ENCODE measurements at places on chromosomes 12 and 14. TPM values are rescaled to one million over a fixed set of nuclear protein-coding genes. Genes with fewer than 3 reads are reported as not detected.

DNA sequence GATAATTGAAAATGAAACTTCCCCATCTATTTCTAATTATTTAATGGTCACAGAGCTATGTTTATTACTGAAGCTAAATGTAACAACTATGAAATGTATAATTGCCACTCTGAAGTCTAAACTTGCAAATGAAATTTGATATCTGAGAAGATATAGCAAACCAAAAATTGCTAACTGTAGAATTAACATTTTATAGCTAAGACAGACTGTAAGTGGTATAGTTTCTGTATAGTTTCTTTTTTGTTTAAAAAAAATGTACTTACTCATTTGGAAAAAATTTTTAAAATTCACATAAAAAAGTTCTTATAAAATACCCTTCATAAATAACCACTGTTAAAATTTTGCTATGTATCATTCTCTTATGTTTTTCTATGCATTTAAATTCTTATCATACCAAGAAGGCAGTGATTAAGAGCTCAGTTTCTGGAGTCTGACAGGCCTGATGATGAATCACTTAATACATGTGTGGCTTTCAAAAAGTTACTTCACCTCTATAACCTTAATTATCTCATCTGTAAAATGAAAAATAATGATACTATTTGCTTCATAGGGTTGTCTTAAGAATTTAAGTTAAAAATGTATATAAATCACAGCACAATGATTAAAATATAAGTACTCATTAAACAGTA lies 214.7 kb upstream of the GARIN2 start:
- H3K4me1 ChIP-seq = no peaks in the 10 kb centered on the region
- no peaks in the 10 kb centered on the region for H3K27me3 ChIP-seq
- no peak for DNase-seq
- H3K27ac ChIP-seq = no peak overlapping the region

DNA sequence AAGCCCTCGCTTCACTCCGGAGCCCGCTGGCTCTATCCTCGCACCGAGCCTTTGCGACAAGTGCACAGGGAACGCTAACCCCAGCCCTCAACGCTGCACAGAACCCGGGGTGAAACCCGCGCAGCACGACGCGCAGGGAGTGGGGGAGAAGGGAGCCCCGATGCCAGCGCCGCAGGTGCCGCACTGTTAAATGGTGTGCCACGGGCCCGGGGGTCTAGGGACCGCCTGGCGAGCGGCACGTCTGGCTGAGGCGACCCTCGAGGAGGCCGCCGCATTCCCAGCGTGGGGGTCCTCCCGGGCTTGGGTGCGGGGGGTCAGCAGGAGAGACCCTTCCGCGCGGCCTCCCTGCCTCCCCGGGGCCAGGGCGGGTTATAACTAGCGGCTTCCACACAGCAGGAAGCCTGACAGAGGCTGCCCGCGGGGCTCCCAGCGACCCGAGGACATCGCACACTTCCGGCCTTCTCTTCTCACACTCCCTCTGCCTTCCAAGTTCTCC lies 23.8 kb upstream of the LRTM2 start:
- H3K36me3 ChIP-seq = no peaks in the 10 kb centered on the region
- peaks cover 15% of the 10 kb centered on the region for H3K4me1 ChIP-seq
- H3K27me3 ChIP-seq = no peaks in the 10 kb centered on the region

- H3K4me1 ChIP-seq = no peaks in the 10 kb centered on the region
- H3K27me3 ChIP-seq = no peaks in the 10 kb centered on the region
- no peaks in the 10 kb centered on the region for H3K36me3 ChIP-seq
- H3K27ac ChIP-seq = no peak overlapping the region
- no peak overlapping the region for H3K4me3 ChIP-seq
- no peak for DNase-seq
These were observed 36.7 kb upstream of the NKX2-8 start for GRCh38 chr14:36619131-36619530.

DNA sequence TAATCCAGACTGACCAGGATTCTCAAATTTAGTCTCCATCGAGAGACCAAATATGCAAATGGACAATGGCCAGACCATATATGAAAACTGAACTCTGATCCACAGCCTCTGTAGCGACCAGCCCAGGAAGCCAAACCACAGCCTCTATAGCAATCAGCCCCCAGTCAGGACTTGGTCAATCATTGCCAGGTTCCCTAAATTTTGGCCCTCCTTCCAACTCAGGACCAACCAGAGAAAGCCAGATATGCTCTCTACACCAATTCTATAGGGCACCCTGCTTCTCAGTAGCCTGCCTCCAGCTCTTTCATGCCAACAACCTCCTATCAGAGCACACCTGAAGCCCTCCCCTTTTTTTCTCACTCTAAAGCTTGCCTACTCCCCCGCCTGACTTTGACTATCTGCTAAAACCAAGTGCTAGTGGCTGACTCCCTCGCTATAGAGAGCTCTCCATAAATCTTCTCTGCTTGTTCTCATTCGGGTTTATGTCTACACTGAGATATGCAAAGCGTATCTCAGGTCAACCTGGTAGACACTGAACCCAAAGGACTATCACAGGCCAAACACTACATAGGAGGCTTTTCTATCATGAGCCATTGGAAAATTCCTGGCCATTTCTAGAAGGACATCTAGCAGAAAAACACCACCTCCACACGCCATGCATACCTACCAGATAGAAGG lies 110.5 kb upstream of the FUT8 start:
- H3K4me1 ChIP-seq = peaks cover 64% of the 10 kb centered on the region
- H3K27me3 ChIP-seq = no peaks in the 10 kb centered on the region
- H3K27ac ChIP-seq = peak overlapping the region; percentile 39
- peak overlapping the region; percentile 48 for H3K4me3 ChIP-seq
- peak; percentile 92 for DNase-seq
- no peaks in the 10 kb centered on the region for H3K36me3 ChIP-seq

CDCA3 gene
- 56.5 TPM for total RNA-seq

PRIM1 gene
- total RNA-seq = 67.0 TPM

ELK3 gene
- 3.2 TPM for total RNA-seq

ANO4 gene
- not detected for total RNA-seq

PLXNC1 gene
- 11.2 TPM for total RNA-seq

- H3K27me3 ChIP-seq = no peaks in the 10 kb centered on the region
- no peak for DNase-seq
- H3K4me3 ChIP-seq = no peak overlapping the region
- H3K4me1 ChIP-seq = no peaks in the 10 kb centered on the region
- no peaks in the 10 kb centered on the region for H3K36me3 ChIP-seq
- no peak overlapping the region for H3K27ac ChIP-seq
These were observed 272.4 kb upstream of the FOXG1 start for GRCh38 chr14:28494196-28494595.

DNA sequence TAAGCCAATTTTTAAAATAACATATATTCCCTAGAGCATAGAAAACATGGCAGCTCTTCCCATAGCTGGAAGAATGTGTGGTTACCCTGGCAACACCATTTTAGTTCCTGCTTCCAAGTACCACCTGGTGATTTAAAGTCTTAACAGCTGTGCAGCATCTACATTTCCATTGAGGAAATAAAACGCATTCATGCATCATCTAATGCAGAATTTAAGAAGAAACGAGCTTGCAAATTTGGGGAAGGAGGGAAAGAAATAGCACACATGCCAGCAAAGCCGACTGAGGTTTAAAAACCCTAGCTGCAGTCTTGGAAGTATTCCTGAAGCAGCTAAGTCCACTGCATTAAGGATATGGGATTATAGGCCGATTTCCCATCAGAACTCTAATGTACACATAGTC lies 22.8 kb upstream of the SLC38A2 start:
- H3K36me3 ChIP-seq = no peaks in the 10 kb centered on the region
- H3K4me3 ChIP-seq = no peak overlapping the region
- H3K27me3 ChIP-seq = no peaks in the 10 kb centered on the region
- peaks cover 33% of the 10 kb centered on the region for H3K4me1 ChIP-seq

- H3K36me3 ChIP-seq = peaks cover 14% of the 10 kb centered on the region
- H3K27me3 ChIP-seq = no peaks in the 10 kb centered on the region
- H3K4me1 ChIP-seq = peaks cover 37% of the 10 kb centered on the region
- peak overlapping the region; percentile 75 for H3K4me3 ChIP-seq
- no peak for DNase-seq
These were observed 1.4 kb upstream of the HSP90AA1 start for GRCh38 chr14:102088012-102088792.

MAX gene
- 28.5 TPM for total RNA-seq

DNA sequence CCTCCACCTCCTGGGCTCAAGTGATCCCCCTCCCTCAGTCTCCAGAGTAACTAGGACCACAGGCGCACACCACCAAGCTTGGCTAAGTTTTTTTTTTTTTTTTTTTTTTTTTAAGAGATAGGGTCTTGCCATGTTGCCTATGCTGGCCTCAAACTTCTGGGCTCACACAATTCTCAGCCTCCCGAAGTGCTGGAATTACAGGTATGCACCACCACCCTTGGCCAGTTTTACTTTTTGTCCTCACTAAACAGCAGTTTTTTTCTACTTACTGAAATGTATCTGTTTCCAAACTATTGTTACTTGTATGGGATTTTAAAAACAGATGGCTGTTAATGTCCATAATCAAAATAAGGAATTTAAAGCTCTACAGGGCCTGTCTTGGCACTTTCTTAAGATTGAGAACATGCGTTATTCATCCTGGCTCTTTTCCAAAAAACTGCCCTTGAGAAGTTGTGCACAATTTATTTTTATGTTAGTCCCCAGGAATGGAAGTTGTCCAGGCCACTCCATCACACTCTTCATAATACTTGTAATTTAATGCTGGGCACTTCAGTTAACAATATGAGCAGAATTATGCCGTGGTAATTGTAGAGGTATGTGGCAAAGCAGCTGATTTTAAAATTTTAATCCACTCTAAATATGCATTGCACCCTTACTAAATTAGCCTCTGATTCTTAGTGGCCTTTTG lies 51.9 kb upstream of the REP15 start:
- H3K27ac ChIP-seq = no peak overlapping the region
- H3K36me3 ChIP-seq = 0 out of 3 replicates have a peak, but pooled peaks cover 3% of the 10 kb centered on the region
- no peak for DNase-seq

DNA sequence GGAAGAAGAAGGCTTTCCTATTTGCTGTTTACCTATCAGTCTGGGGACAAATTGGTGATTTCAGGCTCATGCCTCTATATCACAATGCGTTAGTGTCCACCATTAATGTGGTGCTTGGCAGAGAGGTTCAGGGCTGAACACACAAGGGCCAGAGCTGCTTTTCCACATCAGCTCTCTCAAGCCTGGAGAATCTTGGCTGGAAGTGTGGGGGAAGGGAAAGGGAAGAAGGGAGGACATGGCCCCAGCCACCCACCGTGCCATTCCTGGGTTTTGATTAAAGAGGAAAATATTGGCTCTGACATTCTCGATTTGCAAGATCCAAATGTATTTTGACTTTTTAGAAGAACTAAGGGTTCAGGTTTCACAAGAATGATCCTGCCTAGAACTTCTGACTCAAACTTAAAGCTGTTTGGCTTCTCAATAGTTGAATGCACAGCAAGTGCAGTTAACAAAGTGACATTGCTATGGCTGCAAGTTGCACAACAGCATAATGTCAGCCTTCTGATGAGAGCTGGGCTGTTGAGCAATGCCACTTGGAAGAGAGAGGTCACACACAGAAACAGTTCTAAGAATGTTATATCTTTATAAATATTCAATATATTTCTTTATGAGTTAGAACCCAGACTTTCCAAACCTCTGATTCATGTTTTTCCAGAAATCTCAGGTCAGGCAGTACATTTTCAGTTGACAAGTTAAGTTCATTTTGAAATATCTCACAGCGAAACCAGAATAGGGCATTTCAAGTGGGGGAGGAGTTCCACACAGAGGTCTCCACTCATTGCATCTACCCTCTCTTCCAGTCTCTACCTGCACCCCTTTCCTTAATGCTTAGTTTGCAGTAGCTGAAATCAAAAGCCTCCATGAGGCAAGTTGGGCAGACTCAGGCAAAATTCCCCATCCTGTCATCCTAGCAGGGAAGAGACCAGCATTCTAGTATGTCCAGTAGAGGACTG lies 25.3 kb downstream of the IGF1 start:
- H3K4me3 ChIP-seq = no peak overlapping the region
- H3K27ac ChIP-seq = no peak overlapping the region
- H3K36me3 ChIP-seq = no peaks in the 10 kb centered on the region
- peak; percentile 10 for DNase-seq
- no peaks in the 10 kb centered on the region for H3K27me3 ChIP-seq

CLEC4E gene
- total RNA-seq = not detected

BCAT1 gene
- total RNA-seq = 142 TPM

- DNase-seq = no peak
- no peak overlapping the region for H3K4me3 ChIP-seq
- no peaks in the 10 kb centered on the region for H3K4me1 ChIP-seq
- H3K36me3 ChIP-seq = no peaks in the 10 kb centered on the region
- H3K27ac ChIP-seq = no peak overlapping the region
These were observed 45.0 kb downstream of the KCNA5 start for GRCh38 chr12:5088586-5089264.

GRCh38 chr12:3601461-3602150 lies 110.6 kb downstream of the PRMT8 start:
- no peaks in the 10 kb centered on the region for H3K4me1 ChIP-seq
- no peak overlapping the region for H3K4me3 ChIP-seq
- DNase-seq = no peak
- H3K27me3 ChIP-seq = peaks cover 4% of the 10 kb centered on the region
- no peaks in the 10 kb centered on the region for H3K36me3 ChIP-seq

DNA sequence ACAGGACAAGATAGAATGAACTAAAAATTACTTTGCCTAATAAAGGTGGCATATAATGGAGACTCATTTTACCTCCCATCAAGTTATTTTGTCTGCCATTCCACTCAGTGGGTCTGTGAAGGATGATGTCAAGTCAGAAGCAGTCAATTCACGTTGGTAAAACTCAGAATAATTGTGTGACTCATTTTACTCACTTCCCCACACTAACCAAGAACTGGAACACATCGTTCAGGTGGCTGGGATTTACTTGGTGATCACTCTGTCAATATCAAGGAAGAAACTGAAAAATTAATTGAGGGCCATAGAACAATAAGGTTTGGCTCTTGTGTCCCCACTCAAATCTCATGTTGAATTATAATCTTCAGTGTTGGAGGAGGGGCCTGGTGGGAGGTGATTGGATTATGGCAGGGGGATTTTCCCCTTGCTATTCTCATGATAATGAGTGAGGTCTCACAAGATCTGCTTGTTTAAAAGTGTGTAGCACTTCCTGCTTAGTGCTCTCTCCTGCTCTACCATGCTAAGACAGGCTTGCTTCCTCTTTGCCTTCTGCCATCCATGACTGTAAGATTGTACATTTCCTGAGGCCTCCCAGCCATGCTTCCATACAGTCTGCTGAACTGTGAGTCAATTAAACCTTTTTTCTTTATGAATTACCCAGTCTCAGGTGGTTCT lies 35.7 kb upstream of the GTF2A1 start:
- no peak overlapping the region for H3K27ac ChIP-seq
- no peak for DNase-seq
- H3K4me1 ChIP-seq = no peaks in the 10 kb centered on the region
- H3K36me3 ChIP-seq = no peaks in the 10 kb centered on the region

Data from HepG2 (cell line).